ENCODE measurements at places on chromosomes 6 and 20.

GRCh38 chr6:30555816-30556065, 548 bp downstream of the GNL1 start:
- DNase-seq, result no peak

DNA sequence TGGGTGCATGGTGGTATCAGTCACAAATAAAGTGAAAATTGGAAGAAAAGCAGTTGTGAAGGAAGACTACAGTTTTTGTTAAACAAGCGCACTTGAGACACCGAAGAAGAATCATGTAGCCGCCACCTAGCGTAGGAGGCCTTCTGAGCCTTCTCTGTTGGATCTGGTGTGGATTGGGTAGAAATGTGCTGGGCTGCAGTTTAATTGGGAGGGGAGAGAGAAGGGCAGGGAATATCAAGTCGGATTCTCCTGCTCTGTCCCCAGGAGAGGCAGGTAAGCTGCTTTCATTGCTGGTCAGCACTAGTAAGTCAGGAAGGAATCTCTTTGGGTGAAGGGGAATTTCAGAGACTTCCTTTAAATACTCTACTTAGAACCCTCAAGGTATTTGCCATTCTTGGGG, 1.2 kb upstream of the FABP7 start:
- no peak for DNase-seq

GRCh38 chr6:165679326-165679725, 16.3 kb upstream of the PDE10A start:
- no peak for DNase-seq

- DNase-seq, result no peak
Measured at GRCh38 chr6:120771019-120771418, 563.3 kb downstream of the TBC1D32 start.

DNA sequence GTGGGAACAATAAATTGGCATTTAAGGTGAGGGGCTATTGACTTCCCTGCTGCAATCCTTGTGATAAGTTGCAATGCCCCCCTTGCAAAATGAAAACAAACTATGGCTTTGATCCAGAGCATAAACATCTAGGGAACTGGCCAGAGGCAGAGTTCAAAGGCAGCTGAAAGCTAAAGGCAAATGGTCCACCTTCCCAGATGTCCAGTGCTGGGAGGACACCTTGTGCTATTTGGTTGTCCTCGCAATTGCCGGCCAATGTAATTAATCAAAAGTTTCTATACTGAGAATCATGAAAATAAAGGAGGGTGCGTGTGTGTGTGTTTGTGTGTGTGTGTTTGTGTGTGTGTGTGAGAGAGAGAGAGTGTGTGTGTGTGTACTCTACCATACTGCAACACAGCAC, 337.4 kb downstream of the CBLN4 start:
- DNase-seq, result no peak

GRCh38 chr20:5844063-5844681, 94.0 kb downstream of the SHLD1 start:
- DNase-seq, result peak; percentile 93

DNA sequence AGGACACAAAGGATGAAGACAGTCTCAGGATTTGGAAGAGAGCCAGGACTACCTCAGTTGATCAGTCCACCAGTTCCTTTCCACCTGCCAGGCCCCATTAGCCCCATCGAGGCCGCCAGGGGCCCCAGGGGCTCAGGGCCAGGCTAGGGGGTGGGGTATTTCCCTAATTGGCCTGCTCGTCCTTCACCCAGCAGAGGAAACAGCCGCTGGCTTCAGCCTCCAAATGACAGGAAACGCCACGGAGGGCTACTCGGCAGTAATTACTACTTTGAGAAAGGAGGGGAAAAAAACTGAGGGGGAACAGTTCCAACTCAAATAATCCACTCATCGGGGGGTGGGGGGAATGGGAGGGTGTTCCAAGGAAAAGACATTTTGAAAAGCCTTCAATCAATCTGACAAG, 42.7 kb downstream of the MAFB start:
- no peak for DNase-seq

DNA sequence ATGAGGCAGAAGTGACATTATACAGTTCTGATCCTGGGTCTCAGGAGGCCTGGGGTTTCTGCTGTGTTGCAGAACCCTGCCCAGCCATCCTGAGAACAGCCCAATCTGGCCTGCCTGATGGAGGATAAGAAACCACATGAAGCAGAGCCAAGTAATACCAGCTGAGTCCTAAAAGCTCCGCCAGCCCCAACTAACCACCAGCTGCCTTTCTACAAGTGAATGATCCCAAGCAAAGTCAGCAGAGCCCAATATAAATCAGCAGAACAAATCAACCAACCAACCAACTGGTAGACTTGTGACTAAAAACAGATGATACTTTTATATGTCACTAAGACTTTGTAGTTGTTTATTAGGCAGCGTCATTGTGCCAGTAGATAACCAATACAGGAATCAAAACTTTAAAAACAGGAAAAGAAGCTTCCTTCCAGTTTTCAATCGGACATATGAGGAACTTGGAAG, 52.1 kb downstream of the SNX5 start:
- DNase-seq, result no peak

- DNase-seq, result no peak
Measured at GRCh38 chr6:143598466-143599080, 79.2 kb upstream of the PHACTR2 start.

GRCh38 chr6:88650029-88650619, 313.3 kb downstream of the RNGTT start:
- no peak for DNase-seq

DNA sequence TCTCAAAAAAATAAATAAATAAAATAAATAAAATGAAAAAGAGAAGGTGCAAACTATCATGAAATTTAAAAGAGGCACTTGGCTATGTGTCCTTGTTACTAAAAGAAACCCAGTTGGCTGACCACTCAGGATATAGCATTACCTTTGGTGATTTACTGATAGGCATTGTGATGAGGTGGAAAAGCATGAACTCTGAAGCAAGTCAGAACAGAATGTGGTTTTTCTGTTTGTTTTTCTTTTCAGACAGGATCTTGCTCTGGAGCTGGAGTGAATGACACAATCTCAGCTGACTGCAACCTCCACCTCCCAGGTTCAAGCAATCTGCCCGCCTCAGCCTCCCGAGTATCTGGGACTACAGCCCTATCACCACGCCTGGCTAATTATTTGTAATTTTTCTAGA, 31.9 kb downstream of the ZNF184 start:
- DNase-seq, result no peak

GRCh38 chr6:142932889-142933288, 12.1 kb downstream of the HIVEP2 start:
- DNase-seq, result no peak

All from SW480 (cell line).